Stimulated activated CD4-positive, alpha-beta T cell treated with anti-CD3 and anti-CD28 coated beads, Interleukin-12 subunit alpha, Interleukin-12 subunit beta, amount 100 ng/mL, for 4 hours (primary cell): ENCODE measurements at places on chromosomes 3 and 15.

- DNase-seq, result no peak
Measured at GRCh38 chr15:79315623-79316328, 4.9 kb downstream of the TMED3 start.

DNA sequence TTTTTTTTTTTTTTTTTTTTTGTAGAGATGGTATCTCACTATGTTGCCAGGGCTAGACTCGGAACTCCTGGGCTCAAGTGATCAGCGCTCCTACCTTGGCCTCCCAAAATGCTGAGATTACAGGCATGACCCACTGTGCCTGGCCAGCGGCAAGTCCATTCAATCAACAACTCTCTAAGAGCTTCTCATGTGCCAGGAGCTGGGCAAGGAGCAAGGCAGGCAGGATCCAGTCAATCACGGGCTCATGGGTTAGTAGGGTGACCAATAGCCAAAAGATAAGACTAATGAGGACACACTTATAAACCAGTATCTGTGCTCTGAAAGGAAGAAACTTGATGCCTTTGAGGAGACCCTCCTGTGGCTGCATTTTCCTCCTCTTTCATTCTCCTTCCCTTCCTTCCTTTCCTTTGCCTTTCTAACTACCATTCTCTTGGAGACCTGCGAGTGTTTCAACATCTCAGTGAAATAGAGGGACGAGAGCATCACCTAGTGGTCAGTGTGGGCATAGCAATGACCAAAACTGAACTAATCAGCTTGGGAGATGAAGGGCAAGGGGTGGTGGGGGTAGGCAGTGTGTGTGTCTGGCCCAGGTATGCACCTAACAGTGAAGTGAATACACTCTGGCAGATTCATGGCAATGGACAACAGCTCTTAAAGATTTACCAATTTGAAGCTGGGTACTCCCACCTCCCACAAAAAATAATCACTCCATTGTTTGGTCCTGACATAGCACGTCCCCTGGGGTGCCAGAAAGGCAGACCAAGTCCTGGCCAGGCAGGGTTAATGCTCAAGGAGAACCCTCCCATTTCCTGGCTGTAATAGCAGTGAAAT is 6.3 kb downstream of the RPP25 start:
- DNase-seq, result peak; percentile 70

DNA sequence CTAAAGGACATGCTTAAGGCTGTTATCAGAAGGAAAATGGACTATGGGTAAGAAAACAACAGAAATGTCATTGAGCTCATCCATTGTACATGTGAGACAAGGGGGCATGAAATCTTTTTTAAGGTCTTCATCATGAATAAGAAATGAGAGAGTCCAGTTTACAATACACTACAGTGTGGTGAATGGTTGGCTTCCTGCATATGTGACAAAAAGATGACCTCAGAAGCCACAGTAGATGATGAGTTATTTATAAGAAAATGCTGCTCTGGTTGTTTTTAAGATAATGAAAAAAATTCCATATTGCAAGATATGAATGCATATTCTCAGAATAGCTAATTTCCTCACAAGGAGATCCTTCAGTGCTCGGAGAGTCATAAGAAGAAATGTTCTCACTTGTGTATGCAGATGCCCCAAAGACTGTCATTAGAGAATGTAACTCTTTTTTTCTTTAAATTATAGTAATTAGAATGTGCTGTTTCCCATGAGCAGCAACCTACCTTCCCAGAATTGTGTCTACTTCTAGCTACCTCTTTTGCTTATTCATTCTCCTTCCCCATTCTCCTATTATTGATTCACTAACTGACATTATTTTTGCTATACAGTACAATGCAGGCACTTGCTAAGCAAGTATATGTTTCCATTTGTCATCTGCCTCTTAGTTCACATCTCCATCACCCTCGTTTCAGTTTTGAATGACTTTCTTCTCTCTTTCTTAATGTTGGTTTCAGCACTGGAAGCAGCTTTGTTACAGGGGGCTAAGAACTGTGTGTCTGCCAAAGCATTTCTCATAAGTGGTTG is 152.0 kb upstream of the PEX5L start:
- DNase-seq, result no peak

- no peak for DNase-seq
Measured at GRCh38 chr15:85049805-85050204, 68.1 kb downstream of the PDE8A start.

DNA sequence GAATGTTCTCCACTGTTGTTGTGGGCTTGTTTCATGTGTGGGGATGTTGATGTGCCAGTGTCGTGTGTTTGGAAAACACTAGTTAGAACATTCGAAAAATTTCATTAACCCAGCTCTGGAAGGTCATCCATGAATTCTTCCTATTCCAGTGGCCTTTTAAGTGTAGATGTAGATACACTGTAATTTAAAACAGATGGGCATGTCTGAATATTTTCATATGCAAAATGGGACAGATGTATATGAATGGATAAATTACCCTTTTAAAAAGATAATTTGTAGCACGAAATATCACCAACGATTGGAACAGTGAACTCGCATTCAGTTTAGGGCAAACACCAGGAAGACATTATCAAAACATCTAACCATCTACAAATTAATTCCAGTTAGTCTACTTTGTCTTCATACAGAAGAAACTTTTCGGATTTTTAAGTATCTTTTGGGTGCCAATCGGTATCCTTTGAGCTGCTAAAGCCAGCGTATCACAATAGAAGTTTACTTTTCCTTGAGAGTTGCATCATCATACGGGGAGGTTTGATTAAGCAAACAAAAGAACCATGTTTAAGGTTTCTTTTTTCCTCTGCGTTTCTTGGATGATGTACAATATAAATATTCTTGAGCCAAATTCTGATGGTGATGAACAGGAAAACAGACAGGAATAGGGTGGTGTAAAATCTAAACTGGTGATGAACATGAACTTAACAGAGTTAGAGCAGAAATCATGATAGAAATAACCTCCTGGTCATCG is 528.1 kb downstream of the FOXP1 start:
- no peak for DNase-seq

- DNase-seq, result no peak
Measured at GRCh38 chr3:154105218-154105975, 15.8 kb upstream of the ARHGEF26 start.

DNA sequence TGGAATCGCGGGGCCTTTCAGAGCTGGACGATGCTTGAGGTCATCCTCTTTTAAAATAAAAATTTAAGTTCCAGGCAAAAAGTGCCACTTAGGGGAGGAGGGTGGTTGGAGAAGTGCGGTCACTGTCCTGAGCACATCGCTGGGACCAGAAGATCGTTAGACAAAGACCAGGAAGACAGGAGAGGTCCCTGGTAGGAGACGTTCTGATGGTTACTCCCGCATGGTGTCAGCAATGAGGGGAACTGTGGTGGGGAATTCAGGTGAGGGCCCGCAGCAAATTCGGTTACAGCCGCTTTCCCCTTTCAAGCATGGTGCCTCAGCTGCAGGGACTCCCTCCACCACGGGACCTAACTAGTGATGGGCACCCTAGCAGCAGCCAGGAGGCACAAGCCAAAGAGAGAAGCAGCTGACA is 1.0 kb upstream of the ISY1 start:
- peak; percentile 19 for DNase-seq

DNA sequence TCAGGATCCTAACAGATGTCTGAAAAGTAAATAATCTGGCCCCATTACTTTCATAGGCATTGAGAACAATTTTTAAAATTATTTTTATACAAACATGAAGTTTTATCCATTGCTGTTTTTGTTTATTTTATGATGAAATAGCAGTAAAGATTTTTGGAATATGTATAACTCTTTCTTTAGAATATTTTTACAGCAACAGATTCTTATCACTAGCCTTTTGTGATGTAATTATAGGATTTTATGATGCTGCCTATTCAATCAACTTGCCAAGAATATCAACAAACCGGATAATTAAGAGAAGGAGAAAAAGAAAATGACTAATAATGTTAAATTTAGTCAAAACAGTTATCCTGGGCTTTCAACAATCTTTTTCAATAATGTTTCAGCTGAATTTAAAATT is 386.3 kb downstream of the ZIC1 start:
- DNase-seq, result no peak

- DNase-seq, result no peak
Measured at GRCh38 chr15:88083811-88084760, 172.5 kb downstream of the NTRK3 start.

- no peak for DNase-seq
Measured at GRCh38 chr15:60372756-60373155, 25.0 kb downstream of the ANXA2 start.

- no peak for DNase-seq
Measured at GRCh38 chr15:47384341-47384740, 333.0 kb upstream of the SEMA6D start.

GRCh38 chr15:64897345-64897985 is 14.2 kb upstream of the ANKDD1A start:
- DNase-seq, result no peak

GRCh38 chr3:122563717-122564025 is 429 bp downstream of the PARP9 start:
- DNase-seq, result no peak

DNA sequence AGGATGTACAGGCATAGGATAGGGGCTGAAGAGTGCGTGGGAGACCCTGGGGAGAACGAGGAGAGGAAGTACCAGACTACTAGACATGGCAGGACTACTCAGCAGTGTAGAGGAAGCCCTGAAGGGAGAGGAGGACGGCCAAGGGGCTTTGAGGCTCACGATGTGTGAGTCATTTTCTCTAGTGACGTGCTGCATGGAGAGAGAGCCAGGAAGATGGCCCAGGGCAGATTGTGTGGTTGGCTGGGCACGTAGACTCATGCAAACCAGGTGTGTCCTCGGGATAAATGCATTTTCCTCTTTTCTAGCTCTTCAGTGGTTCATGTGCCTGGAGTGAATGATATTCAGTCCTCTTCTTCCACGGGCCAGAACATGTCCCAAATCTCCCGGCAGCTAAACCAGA is 115.0 kb upstream of the ABHD17C start:
- DNase-seq, result no peak

GRCh38 chr3:76679541-76679940 is 360.4 kb upstream of the ROBO2 start:
- DNase-seq, result no peak

DNA sequence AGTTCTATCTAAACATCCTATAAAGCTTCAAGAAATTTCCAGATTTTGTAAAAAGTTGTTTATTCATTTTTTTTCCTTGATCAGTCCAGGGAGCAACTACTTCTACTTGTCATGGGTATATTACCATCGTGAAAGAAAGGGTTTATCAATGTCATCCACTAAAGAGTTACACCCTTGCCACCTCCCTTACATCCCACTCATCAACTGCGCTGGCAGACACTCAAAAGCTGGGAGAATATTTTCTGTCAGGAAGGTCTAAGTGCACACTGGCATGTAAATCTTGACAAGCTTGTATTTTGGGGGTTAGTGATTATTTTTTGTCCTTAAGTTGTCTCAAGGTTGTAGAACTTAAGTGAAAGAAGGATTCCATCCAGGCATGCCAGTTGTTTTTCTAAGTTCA is 188.3 kb upstream of the ARL6 start:
- DNase-seq, result no peak

GRCh38 chr3:196533260-196533681 is 18.1 kb upstream of the SMCO1 start:
- no peak for DNase-seq

GRCh38 chr3:168001244-168001643 is 94.5 kb downstream of the GOLIM4 start:
- DNase-seq, result no peak

- DNase-seq, result no peak
Measured at GRCh38 chr3:53166206-53166605, 5.2 kb downstream of the PRKCD start.

DNA sequence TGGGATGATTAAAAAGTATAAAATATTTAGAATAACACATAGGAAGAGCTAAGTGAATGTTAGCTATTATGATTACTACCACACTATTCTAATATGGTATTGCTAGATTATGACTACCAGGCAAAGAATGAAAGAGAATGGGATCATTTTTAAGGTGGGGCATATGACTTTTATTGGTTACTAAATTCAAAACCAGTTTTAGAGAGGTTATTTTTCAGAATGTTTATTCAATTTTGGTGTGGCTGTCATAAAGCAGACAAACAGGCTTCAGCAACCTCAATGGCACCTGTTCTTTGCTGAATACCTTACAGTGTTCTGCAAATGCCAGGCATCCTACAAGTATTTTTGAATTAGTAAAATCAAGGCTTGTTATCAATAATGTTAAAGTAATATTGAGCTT is 12.8 kb downstream of the SPTSSB start:
- no peak for DNase-seq

DNA sequence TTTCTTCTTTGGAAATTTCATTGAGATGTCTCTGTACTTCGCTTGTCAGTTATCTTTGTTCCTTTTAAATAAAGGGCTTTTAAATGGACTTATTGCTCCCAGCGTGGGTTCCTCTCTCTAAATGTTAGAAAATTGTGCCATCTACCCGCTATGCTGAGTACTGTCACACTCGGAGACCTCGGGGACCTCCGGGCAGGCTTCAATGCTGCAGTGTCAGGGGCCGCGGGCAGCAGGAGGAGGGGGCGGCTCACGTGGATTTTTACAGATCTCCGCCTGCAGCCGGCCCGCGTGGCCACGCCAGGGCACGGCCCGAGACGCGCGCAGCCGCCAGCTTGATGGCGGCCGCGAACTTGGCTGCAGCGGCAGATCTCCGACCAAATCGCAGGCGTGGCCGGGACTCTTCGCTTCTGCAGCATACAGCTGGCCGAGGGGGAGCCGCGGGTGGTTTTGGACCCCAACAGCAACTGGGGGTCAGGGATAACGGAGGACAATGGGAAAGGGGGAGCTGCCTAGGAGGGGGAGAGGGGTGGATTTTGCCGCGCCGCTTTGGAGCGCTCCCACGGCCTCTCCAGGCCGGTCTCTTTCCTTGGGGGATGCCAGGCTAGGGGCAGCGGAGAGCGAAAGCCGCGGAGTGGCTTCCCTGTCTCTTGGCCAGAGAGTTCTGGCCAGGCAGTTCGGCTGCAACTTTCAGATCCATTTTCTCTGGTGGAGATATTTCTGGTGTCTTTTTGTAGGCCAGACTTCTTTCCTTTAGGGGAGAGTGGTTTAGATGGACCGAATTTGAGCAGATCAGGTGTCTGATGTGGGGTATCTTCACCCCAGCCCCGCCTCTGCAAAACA is 15.3 kb downstream of the NR2F2 start:
- DNase-seq, result no peak

DNA sequence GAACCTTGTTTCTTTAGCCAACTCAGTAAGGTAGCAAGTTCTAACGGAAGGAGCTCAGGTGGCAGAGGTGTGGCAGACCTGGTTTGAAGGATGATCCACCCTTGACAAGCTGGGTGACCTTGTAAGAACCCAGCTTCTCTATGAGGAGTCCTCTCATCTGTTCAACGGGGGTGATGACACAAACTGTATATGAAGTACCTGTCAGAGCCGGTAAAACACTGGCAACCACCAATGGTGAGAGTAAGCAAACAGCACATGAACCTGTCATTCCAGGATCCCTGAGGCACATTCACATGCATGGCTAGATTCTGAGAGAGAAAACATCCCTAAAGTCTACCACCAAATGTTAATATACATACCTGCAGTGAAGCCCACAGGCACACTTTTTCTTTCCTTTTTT is 2.4 kb downstream of the SCAP start:
- no peak for DNase-seq

- no peak for DNase-seq
Measured at GRCh38 chr3:172617976-172618375, 92.9 kb downstream of the NCEH1 start.

- DNase-seq, result no peak
Measured at GRCh38 chr3:29271475-29271874, 9.4 kb upstream of the RBMS3 start.

GRCh38 chr3:108035751-108036150 is 55.1 kb downstream of the CD47 start:
- no peak for DNase-seq

- no peak for DNase-seq
Measured at GRCh38 chr3:172257648-172258400, 190.4 kb downstream of the GHSR start.
